ENCODE measurements at places on chromosomes 5 and 9. TPM values are rescaled to one million over a fixed set of nuclear protein-coding genes. Genes with fewer than 3 reads are reported as not detected.

AGXT2 gene
- not detected for total RNA-seq

UNC13B gene
- 28.6 TPM for total RNA-seq

ROR2 gene
- total RNA-seq: 8.7 TPM

LURAP1L gene
- 19.8 TPM for total RNA-seq

LTC4S gene
- 14.8 TPM for total RNA-seq

RGMB gene
- 68.3 TPM for total RNA-seq

BTNL9 gene
- total RNA-seq: 14.3 TPM

GRCh38 chr5:145941448-145942130, 5.2 kb downstream of the SH3RF2 start:
- DNase-seq: no peak

- no peak for DNase-seq
These were observed 32.2 kb upstream of the FRMD3 start for GRCh38 chr9:83570359-83570758.

DNA sequence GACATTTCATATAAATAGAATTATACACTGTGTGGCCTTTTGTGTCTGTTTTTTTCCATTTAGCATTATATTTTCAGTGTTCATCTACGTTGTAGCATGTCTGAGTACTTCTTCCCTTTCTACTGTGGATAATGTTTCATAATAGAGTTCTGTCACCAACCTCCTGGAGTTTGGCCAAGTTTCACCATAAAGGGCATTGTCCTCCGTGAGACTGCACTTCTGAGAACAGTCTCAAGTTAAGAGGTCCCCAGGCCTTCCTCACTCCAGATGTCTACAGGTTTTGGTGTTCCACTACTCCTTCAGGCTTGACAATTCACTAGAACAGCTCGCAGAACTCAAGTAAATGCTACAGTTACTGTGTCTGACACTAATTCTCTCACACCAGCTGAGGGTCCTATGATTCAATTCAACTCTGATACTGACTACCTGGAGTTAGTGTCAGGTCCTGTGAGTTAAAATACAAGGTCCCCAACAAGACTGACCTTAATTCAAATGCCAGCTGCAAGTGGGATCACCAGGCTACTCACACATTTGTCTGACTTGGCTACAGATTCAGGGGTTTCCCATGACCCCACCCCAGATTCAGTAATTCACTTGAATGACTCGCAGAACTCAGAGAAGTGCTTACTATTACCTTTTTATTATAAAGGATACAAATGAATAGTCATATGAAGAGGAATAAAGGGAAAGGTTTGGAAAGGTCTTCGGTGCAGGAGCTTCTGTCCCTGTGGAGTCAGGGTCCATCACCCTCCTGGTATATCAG, 31.1 kb downstream of the SLC35A4 start:
- no peak for DNase-seq

DNA sequence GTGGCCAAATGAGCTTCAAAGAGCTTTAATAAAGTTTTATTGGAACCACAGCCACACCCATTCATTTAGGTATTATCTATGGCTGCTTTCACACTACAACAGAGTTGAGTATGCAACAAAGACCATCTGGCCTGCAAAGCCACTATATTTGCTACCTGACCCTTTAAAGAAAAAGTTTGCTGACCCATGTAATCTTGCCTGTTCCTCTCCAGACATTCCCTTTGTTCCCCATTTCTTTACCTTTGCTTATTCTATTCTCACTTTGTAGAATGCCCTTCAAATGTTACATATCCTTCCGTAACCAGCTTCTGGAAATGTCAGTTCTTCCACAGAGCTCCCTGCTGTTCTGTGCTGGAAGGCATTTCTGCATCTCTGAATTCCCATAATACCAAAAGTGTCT, 320.2 kb downstream of the TLE1 start:
- DNase-seq: no peak

DNA sequence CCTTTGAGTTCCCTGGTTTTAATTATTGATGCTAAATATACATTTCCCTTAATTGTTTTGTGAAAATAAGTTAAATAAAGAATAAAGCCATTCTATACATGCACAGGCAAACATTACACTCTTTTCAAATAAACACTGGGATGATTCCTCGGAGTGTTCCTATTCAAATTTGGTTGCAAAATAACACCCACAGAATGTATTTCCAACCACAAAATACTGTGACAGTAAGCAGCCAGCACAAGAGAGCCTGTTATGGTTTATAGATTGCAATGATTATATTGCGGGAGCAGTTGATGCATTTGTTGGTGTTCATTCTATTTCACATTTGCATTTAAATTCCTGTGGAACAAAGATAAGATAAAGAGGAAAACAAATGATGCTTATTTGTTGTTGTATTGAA, 632.6 kb upstream of the WWC1 start:
- no peak for DNase-seq

DNA sequence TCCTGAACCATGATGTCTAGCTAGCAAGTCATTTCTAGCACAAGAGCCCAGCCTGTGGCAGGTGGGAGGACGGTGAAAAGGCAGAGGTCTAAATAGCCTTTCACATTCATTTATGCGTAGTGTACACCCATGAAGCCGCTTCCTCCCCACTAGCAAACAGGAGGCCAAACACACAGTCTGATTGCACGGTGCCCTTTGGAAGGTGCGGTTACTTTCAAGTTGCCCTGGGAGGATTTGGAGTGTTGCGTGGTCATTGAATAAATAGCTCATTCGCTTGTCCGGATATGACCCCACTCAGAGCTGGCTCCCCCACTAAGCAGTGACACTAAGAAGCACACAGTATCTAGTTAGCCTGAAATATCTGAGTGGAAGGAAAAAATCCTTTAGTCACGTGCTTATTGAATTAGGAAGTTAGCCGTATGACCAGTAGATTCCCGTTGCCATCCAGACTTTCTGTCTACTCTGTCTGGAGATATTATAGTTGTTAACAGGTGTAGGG, 664 bp upstream of the ARSB start:
- no peak for DNase-seq

DNA sequence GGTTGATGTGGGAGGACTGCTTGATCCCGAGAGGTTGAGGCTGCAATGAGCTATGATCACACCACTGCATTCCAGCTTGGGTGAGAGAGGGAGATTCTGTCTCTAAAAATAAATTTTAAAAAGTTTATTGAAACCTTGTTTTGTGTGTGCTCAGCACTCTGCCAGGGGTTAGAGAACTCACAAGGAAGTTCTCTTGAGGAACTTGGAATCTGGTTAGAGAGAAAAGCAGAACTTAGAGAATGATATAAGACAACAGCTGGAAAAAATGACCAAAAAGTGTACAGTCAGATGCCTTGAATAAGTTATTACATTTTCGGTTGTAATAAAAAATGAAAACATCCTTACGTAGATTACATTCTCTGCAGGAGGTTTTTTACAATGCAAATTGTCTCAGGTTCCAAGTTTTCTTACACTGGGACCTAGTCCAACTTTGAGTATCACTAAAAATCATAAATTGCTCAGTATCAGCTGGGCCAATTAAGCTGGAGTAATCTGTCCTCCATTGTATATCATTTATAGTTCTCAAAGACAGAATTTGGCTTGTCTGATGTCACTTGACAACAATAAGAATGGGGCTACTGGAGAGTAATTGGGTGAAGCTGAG, 21.7 kb upstream of the TENT2 start:
- no peak for DNase-seq

GRCh38 chr9:4292781-4293180, 7.1 kb downstream of the GLIS3 start:
- DNase-seq: no peak

GRCh38 chr5:17832949-17833745, 198.9 kb downstream of the TAF11L14 start:
- DNase-seq: no peak
